ENCODE measurements at places on chromosomes 13 and 19. TPM values are rescaled to one million over a fixed set of nuclear protein-coding genes. Genes with fewer than 3 reads are reported as not detected.

FFAR2 gene
- 1.0 TPM for total RNA-seq

IGFL2 gene
- total RNA-seq, result not detected

CCDC70 gene
- not detected for total RNA-seq

ATP8B3 gene
- total RNA-seq, result 0.52 TPM

LGALS13 gene
- not detected for total RNA-seq

CGB7 gene
- 0.52 TPM for total RNA-seq

KPNA3 gene
- total RNA-seq, result 23.0 TPM

VSTM1 gene
- total RNA-seq, result not detected

PTGER1 gene
- total RNA-seq, result not detected

RASGRP4 gene
- total RNA-seq, result 1.0 TPM

LRRC63 gene
- not detected for total RNA-seq

B3GNT8 gene
- total RNA-seq, result 0.52 TPM

ZNF724 gene
- total RNA-seq, result 3.7 TPM

MYH14 gene
- total RNA-seq, result 30.3 TPM

FSD1 gene
- total RNA-seq, result not detected

KCNK6 gene
- 1.6 TPM for total RNA-seq

PLPP2 gene
- total RNA-seq, result 1.0 TPM

MEIS3 gene
- 9.4 TPM for total RNA-seq

CYP4F3 gene
- total RNA-seq, result 0.52 TPM

USHBP1 gene
- 2.1 TPM for total RNA-seq

CGB5 gene
- not detected for total RNA-seq

GPC5 gene
- 6.3 TPM for total RNA-seq

ZNF585A gene
- 3.1 TPM for total RNA-seq

LRRC25 gene
- 2.1 TPM for total RNA-seq

CYP2A7 gene
- not detected for total RNA-seq
